Activated naive CD8-positive, alpha-beta T cell treated with anti-CD3 and anti-CD28 coated beads for 36 hours (primary cell): ENCODE measurements at places on chromosomes 3 and 15. TPM values are rescaled to one million over a fixed set of nuclear protein-coding genes. Genes with fewer than 3 reads are reported as not detected.

DNA sequence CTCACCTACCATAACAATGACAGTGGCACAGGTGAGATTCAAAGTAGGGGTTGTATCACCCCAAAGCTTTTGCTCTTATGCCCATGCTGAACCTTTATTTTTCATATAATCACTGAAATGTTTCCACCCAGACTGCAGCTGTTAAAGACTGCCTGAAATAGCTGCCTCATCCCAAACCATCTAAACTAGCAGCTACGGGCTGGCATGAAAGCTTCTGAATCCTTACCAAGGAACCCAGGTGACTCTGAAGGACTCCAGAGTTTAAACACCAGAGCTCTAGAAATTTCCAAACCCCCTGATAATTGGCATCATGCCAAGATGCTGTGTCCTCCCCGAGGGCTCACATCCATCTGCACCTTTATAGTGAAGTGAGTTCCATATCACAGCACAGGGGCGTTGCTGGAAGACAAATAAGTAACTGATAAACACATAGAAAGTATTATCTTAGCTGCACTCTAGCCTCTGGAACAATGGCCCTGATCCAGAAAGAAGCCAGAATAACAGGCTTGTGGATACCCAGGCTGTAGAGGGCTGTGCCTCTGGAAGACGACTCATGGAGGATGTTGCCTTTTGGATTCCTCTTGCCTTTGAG is 238.9 kb downstream of the CADPS start:
- no peak overlapping the region for H3K4me3 ChIP-seq
- DNase-seq, result no peak
- H3K36me3 ChIP-seq, result no peaks in the 10 kb centered on the region
- H3K27me3 ChIP-seq, result peaks cover 16% of the 10 kb centered on the region

- no peak overlapping the region for H3K4me3 ChIP-seq
- no peak for DNase-seq
- H3K27me3 ChIP-seq, result no peaks in the 10 kb centered on the region
- H3K4me1 ChIP-seq, result peaks cover 12% of the 10 kb centered on the region
- peaks cover 42% of the 10 kb centered on the region for H3K36me3 ChIP-seq
Measured at GRCh38 chr3:160568989-160569388, 3.6 kb upstream of the KPNA4 start.

DNA sequence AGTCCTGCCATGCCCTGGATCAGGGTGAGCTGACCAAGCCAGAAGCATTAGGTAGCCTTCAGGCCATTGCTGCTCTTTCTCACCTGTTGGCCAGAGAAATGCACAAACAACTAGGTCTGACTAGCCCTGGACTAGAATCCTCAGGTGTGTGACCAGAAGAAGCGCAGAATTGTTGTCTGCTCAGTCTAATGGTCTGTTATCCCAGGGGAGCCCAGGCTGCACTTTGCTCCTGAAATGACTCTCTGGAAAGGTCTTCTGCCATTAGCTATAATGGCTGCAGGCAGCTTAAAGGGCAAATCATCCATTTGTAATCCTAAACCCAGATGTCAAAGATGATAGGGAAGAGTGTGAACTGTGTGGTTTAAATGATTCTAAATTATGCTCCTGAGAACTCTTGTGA is 246.1 kb downstream of the NFKBIZ start:
- no peak overlapping the region for H3K27ac ChIP-seq
- no peaks in the 10 kb centered on the region for H3K27me3 ChIP-seq
- H3K4me1 ChIP-seq, result peaks cover 43% of the 10 kb centered on the region
- no peaks in the 10 kb centered on the region for H3K36me3 ChIP-seq
- H3K4me3 ChIP-seq, result no peak overlapping the region

Gene TNFAIP8L3
- 0.82 TPM for total RNA-seq

Gene SH2D7
- total RNA-seq, result not detected

DNA sequence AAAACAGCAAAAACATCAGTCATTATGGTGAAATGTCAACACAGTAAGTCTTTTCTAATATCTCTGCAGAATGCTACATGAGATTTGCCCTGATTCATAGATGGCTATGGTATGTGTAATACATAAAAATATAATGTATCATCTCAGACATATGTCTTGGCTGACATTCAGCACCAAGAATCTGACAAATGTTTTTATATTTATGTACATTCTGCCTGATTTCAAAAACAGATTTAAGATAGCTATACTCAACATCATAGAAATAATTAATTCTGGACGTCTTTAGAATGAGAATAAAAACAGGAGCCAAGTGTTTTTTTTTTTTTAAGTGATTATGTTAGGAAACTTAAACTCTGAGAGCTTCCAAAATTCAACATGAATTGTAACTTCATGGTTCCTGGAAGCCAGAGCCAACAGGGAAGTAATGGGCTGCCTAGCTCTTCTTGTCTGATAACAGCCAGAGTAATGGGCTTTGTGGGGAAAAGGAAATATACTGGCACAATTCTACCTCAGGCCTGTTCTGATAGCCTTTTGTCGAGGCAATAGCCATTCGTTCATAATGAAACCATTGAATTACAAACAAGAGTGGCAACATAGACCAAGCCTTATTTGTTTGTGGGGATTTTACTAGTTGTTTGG is 184.4 kb downstream of the VGLL4 start:
- no peaks in the 10 kb centered on the region for H3K4me1 ChIP-seq
- no peaks in the 10 kb centered on the region for H3K27me3 ChIP-seq
- no peak overlapping the region for H3K4me3 ChIP-seq

Gene ROPN1
- not detected for total RNA-seq

GRCh38 chr3:101091489-101091888 is 98.3 kb upstream of the ABI3BP start:
- peaks cover 17% of the 10 kb centered on the region for H3K27me3 ChIP-seq
- H3K27ac ChIP-seq, result no peak overlapping the region
- no peak overlapping the region for H3K4me3 ChIP-seq
- H3K36me3 ChIP-seq, result no peaks in the 10 kb centered on the region
- DNase-seq, result no peak

DNA sequence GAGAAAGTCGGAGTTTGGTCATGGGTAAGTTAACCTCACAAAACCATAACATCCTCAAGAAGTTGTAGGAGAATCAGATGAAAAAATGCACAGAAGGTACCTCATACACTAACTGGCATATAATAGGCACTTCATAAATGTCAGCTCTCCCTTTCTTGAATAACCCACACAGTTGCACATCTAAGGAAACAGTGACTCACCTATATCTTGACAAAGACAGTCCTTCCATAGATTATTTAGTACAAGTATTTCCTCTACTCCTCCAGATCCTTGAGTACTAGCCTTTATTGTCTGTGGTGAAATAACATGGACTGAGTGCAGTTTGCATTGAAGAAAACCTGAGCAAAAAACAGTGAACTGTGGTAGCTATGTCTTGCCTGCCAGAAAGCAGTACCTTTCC is 46.6 kb downstream of the MAGI1 start:
- no peak overlapping the region for H3K27ac ChIP-seq
- H3K36me3 ChIP-seq, result no peaks in the 10 kb centered on the region
- H3K27me3 ChIP-seq, result peaks cover 13% of the 10 kb centered on the region
- no peaks in the 10 kb centered on the region for H3K4me1 ChIP-seq
- no peak overlapping the region for H3K4me3 ChIP-seq

DNA sequence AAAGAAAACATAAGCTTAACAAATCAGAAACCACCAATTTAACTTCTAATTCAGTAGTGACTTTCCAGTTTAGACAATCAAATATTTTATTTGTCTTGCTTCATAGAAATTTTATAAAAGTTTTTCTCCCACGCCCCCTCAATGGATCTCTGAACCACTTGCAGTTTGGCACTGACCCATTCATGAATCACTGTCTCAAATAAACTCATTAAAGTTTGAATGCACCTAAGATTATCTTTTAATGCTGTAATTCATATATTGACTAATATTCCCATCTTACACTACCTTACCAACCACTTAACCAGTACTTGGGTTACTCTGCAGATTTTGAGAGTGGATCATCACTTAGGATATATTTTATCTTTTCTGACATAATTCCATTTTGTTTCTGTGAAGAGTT is 880.2 kb downstream of the OTOL1 start:
- H3K4me3 ChIP-seq, result no peak overlapping the region
- no peak for DNase-seq
- no peaks in the 10 kb centered on the region for H3K27me3 ChIP-seq
- H3K27ac ChIP-seq, result no peak overlapping the region

Gene CELSR3
- 18.6 TPM for total RNA-seq

DNA sequence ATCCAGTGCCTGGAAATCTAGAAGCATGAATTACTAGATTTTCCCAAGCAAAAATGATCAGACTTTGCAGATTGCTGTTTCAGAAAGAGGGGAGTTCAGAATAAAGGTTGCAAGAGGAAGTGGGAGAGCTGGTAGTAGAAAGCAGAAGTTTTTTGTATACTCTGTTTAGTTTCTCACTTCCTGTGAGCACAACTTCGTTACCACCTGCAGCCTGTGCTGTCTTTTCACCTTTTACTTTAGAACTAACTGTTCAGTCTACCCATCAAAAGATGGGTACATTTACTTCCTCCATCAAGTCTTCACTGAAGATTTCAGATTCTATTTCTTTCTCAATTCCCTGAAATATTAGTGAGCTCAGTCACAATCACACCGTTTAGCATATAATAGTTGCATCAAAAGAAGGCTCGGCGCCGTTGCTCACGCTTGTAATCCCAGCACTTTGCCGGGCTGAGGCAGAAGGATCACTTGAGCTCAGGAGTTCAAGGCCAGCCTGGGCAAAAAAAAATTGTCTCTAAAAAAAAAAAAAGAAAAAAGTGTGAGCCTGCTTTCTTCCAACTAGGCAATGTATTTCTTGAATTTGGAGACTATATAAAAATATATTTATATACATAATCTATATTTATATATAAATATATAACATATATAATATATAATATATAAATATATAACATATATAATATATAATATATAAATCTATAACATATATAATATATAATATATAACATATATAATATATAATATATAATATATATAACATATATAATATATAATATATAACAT is 1.8 kb upstream of the CEP97 start:
- H3K4me1 ChIP-seq, result peaks cover 33% of the 10 kb centered on the region
- no peak for DNase-seq
- H3K4me3 ChIP-seq, result peak overlapping the region; percentile 35
- peak overlapping the region; percentile 81 for H3K27ac ChIP-seq
- no peaks in the 10 kb centered on the region for H3K27me3 ChIP-seq

GRCh38 chr3:190306513-190307163 is 15.6 kb downstream of the CLDN1 start:
- peaks cover 3% of the 10 kb centered on the region for H3K36me3 ChIP-seq
- peaks cover 20% of the 10 kb centered on the region for H3K27me3 ChIP-seq
- H3K4me1 ChIP-seq, result peaks cover 29% of the 10 kb centered on the region
- peak overlapping the region; percentile 78 for H3K27ac ChIP-seq
- H3K4me3 ChIP-seq, result no peak overlapping the region

Gene ESYT3
- total RNA-seq, result 0.21 TPM

Gene TMEM40
- total RNA-seq, result not detected

Gene DNAH12
- total RNA-seq, result 0.08 TPM

DNA sequence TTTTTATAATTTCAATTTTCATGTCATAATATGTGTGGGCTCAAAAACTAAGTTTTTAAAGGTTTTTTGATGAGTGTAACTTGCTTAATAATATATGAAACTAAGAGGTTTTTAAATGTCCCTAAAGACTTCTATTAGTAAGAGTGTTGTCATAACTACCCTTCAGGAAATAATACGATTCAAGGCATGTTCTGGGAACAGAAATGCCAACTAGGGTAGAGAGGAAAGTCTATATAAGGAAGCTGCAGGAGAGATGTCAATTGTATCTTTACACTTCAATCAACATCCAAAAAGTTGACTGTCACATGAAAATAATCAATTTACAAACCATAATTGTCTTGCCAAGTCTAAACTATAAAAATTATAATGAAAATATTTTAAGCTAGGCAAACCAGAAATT is 76.3 kb downstream of the SMARCC1 start:
- peaks cover 19% of the 10 kb centered on the region for H3K36me3 ChIP-seq
- no peaks in the 10 kb centered on the region for H3K4me1 ChIP-seq
- no peak overlapping the region for H3K27ac ChIP-seq
- no peak overlapping the region for H3K4me3 ChIP-seq
- no peak for DNase-seq
- H3K27me3 ChIP-seq, result no peaks in the 10 kb centered on the region

Gene PLOD2
- 1.3 TPM for total RNA-seq

DNA sequence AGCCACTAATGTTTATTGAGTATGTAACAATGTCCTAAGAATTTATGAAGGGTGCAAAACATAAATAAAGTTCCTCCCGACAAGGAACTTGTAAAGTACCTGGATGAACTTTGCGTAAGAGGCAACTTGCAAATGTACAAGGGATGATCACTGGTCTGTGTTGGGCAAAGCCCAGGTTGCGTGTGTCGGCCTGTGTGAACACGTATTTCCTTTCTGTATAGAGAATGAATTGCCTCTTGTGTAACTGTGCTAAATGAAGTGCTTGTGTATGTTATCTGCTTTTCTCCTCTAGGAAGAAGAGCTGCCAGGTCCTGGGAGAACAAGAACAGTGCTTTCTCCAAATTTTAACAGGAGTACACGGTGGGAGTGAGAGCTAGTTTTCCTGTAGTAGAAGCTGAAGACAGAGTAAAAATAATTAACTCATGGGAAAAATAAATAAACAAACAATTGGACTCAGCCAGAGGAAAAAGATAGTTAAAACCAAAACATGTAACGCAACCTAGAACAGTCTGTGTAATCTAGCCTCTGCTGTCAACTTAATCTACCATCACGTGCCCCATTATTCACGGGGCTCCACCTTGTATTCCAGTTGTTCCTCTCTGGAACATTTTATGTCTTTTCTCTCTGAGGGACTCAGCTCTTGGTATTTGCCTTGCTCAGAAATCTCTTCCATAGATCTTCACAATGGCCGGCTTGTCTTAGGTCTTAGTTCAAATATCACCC is 83.7 kb upstream of the RASGRP1 start:
- no peak overlapping the region for H3K4me3 ChIP-seq
- peaks cover 6% of the 10 kb centered on the region for H3K36me3 ChIP-seq
- no peaks in the 10 kb centered on the region for H3K27me3 ChIP-seq
- no peak overlapping the region for H3K27ac ChIP-seq
- H3K4me1 ChIP-seq, result peaks cover 69% of the 10 kb centered on the region
- DNase-seq, result no peak
